ENCODE measurements at places on chromosomes 3 and 15.

- H3K27me3 ChIP-seq = no peaks in the 10 kb centered on the region
- no peak overlapping the region for H3K4me3 ChIP-seq
- DNase-seq = no peak
- H3K27ac ChIP-seq = no peak overlapping the region
- no peaks in the 10 kb centered on the region for H3K4me1 ChIP-seq
- H3K36me3 ChIP-seq = no peaks in the 10 kb centered on the region
Measured at GRCh38 chr3:24426896-24427295, 67.8 kb downstream of the THRB start.

- peaks cover 10% of the 10 kb centered on the region for H3K27me3 ChIP-seq
- no peaks in the 10 kb centered on the region for H3K4me1 ChIP-seq
- DNase-seq = no peak
- no peak overlapping the region for H3K4me3 ChIP-seq
- H3K36me3 ChIP-seq = peaks cover 2% of the 10 kb centered on the region
Measured at GRCh38 chr3:36800533-36801116, 36.3 kb upstream of the DCLK3 start.

- H3K27me3 ChIP-seq = no peaks in the 10 kb centered on the region
- peaks cover 2% of the 10 kb centered on the region for H3K36me3 ChIP-seq
- no peak overlapping the region for H3K4me3 ChIP-seq
- peak overlapping the region; percentile 74 for H3K27ac ChIP-seq
- DNase-seq = peak; percentile 49
Measured at GRCh38 chr15:41888662-41889253, 5.1 kb downstream of the SPTBN5 start.

GRCh38 chr3:23399221-23399620, 196.1 kb downstream of the UBE2E2 start:
- peaks cover 2% of the 10 kb centered on the region for H3K4me1 ChIP-seq
- H3K36me3 ChIP-seq = no peaks in the 10 kb centered on the region
- H3K27ac ChIP-seq = no peak overlapping the region
- no peaks in the 10 kb centered on the region for H3K27me3 ChIP-seq
- no peak overlapping the region for H3K4me3 ChIP-seq
- DNase-seq = no peak

- no peaks in the 10 kb centered on the region for H3K36me3 ChIP-seq
- DNase-seq = no peak
- no peak overlapping the region for H3K4me3 ChIP-seq
- no peak overlapping the region for H3K27ac ChIP-seq
- H3K27me3 ChIP-seq = peaks cover 40% of the 10 kb centered on the region
- peaks cover 9% of the 10 kb centered on the region for H3K4me1 ChIP-seq
Measured at GRCh38 chr15:40250771-40251483, 12.1 kb downstream of the PAK6 start.

DNA sequence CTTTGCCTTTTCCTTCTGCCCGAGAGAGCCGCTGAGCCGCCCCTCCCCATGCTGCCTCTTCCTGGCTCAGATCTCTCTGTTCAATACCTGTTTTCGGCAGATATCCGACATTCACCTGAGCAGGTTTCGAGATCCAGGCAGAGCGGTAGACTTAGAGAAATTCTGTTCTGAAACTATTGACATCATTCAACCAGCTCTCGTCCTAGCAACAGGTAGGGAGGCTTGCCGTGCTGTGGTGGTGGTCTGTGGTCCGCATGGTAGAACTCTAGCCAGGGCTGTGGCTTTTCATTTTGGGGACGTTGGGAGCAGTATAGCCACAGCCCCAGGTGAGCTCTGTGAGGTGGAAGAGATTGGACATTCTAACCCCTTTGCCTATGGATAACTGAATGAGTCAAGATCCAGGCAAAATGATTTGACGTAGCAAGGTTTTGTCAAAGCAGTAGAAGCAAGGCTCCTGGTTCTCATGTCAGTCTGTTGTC, 810 bp downstream of the TMEM62 start:
- peaks cover 29% of the 10 kb centered on the region for H3K36me3 ChIP-seq
- H3K27me3 ChIP-seq = peaks cover 3% of the 10 kb centered on the region
- peak overlapping the region; percentile 83 for H3K4me3 ChIP-seq
- H3K27ac ChIP-seq = peak overlapping the region; percentile 86
- DNase-seq = peak; percentile 61
- peaks cover 28% of the 10 kb centered on the region for H3K4me1 ChIP-seq

GRCh38 chr15:35060591-35060990, 24.5 kb downstream of the NANOGP8 start:
- no peak for DNase-seq
- H3K4me1 ChIP-seq = no peaks in the 10 kb centered on the region
- peaks cover 7% of the 10 kb centered on the region for H3K27me3 ChIP-seq
- H3K4me3 ChIP-seq = no peak overlapping the region

DNA sequence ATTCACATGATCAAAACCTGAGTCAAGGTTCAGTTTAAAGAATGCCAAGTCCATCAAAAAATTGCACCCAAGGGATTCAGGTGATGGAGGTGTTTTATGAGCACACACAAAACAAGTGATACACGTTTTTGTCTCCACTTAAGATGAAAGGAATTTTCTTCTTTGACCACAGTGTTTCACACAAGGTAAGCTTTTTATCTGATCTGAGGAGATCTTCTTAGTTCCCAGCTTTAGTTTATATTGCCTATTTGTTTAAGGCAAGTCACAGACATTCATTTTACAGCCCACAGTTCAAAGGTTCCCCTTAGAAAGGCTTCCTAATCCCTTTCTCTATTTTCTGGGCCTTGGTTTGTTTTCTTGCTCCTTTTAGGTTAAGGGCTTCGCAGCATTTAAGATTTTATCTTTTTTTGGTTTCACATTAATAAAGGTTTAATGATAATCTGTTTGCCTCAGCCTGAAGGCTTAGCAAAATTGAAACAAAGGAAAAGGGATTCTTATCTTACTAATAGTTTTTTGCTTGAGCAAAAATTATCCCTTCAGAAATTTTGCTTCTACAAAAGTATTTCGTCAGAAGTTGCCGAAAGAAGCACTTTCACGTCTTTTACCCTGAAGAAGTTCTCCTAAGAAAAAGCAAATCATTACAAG, 420.5 kb upstream of the NAALADL2 start:
- peaks cover 7% of the 10 kb centered on the region for H3K4me1 ChIP-seq
- H3K27ac ChIP-seq = no peak overlapping the region
- H3K36me3 ChIP-seq = peaks cover 1% of the 10 kb centered on the region
- no peak for DNase-seq
- H3K4me3 ChIP-seq = no peak overlapping the region
- H3K27me3 ChIP-seq = peaks cover 26% of the 10 kb centered on the region

DNA sequence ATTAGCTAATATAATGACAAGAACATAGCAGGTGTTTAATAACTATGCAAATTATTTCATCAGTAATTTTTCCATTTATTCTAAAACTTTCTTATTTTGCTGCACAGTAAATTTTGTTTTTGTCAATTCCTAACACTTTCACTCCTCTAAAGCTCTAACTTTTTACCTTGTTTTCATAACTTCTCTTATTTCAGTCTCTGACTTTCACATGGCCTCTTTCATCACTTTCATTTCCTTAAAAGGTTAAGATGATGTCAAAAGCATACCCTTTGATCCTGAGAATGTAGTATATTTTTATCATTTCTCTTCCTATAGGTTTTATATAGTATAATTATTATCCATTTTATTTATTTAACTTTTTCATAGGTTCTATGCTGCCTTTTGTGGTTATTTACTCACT, 1325.8 kb upstream of the ALCAM start:
- no peaks in the 10 kb centered on the region for H3K36me3 ChIP-seq
- no peak overlapping the region for H3K27ac ChIP-seq
- no peaks in the 10 kb centered on the region for H3K4me1 ChIP-seq
- DNase-seq = no peak

GRCh38 chr15:49901996-49902684, 216.9 kb downstream of the ATP8B4 start:
- peaks cover 59% of the 10 kb centered on the region for H3K36me3 ChIP-seq
- H3K4me3 ChIP-seq = no peak overlapping the region
- peaks cover 9% of the 10 kb centered on the region for H3K4me1 ChIP-seq
- DNase-seq = no peak

- no peak overlapping the region for H3K4me3 ChIP-seq
- H3K27me3 ChIP-seq = peaks cover 43% of the 10 kb centered on the region
- no peaks in the 10 kb centered on the region for H3K4me1 ChIP-seq
- no peak overlapping the region for H3K27ac ChIP-seq
- no peaks in the 10 kb centered on the region for H3K36me3 ChIP-seq
Measured at GRCh38 chr15:74227968-74228722, 8.0 kb upstream of the CCDC33 start.

DNA sequence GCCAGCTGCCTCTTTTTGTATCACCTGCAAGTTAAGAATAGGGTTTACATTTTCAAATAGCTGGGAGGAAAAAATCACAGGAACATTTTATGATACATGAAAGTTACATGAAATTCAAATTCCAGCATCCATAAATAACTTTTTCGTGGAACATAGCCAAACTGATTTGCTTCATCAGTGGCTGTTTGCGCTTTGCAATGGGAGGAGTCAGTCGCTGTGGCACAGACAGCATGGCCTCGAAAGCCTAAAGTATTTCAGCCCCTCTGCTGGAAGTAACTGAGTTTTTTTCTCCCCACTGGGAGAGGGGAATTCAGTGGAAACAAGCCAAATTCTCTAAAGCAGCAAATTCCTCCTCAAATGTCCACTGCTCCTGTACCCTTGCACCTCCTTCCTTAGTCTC, 271.9 kb downstream of the SUCLG2 start:
- H3K27me3 ChIP-seq = no peaks in the 10 kb centered on the region
- H3K27ac ChIP-seq = no peak overlapping the region
- no peak for DNase-seq
- H3K4me3 ChIP-seq = no peak overlapping the region
